ENCODE measurements at places on chromosomes 13 and 19.

- DNase-seq, result no peak
Measured at GRCh38 chr13:30129411-30129810, 177.9 kb downstream of the KATNAL1 start.

DNA sequence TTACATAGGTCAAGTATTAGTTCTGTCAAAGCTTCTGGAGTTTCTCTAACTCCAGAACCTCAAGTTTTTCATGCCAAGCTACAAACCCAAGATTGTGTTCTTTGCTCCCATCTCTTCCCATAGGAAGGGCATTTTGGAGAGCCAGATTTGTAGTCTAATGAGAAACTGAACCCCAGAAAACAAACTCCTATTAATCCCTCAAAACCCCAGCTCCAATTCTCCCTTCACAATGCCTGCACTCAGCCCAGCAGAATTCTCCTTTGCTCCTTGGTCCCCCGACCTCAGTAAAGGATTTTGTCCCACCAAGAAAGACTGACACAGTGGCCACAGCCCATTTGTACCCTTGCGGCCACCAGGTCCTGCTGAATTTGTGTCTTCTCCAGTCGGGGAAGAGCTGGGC, 8.4 kb downstream of the USHBP1 start:
- DNase-seq, result no peak

DNA sequence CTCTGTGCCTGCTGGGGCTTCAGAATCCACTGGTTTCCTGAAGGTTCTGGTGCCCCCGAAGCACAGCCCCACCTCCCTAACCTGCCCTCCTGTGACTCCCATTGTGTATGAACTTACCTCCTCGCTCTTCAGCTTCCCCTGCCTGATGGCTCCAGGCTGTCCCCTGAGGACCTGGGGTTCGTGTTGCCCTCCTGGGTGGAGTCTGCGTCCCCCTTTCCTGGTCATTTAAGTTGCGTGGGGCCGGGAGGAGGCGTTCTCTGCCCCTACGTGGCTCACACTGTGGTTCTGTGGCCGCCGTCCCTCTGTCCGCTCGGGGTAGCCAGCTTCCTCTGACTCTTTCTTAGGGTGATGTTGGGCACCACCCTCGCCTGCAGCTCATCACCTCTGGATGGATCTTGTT, 13.9 kb downstream of the TFDP1 start:
- no peak for DNase-seq

- DNase-seq, result no peak
Measured at GRCh38 chr13:47112205-47112902, 215.5 kb upstream of the HTR2A start.

GRCh38 chr13:51068501-51068900, 42.6 kb downstream of the C13orf42 start:
- DNase-seq, result no peak

- no peak for DNase-seq
Measured at GRCh38 chr19:33473653-33474305, 47.8 kb downstream of the PEPD start.

DNA sequence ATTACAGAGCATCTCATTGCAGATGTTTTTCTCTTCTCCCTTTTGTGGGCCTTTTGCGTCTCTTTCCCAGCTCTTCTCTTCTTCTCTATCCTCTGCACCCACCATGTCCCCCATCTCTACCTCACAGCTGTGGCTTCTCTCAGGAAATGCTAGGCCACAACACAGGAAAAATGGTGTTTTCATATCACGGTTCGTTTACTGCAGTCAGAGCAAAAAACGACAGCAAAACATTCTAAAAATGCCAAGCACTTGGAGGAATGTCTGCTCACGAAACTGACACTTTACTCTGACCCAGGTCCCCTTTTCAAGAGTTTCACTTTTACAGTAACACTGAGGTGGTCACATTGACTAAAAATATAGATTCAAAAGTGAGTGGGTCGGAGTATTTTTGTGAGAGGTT, 152.2 kb downstream of the DCT start:
- no peak for DNase-seq

DNA sequence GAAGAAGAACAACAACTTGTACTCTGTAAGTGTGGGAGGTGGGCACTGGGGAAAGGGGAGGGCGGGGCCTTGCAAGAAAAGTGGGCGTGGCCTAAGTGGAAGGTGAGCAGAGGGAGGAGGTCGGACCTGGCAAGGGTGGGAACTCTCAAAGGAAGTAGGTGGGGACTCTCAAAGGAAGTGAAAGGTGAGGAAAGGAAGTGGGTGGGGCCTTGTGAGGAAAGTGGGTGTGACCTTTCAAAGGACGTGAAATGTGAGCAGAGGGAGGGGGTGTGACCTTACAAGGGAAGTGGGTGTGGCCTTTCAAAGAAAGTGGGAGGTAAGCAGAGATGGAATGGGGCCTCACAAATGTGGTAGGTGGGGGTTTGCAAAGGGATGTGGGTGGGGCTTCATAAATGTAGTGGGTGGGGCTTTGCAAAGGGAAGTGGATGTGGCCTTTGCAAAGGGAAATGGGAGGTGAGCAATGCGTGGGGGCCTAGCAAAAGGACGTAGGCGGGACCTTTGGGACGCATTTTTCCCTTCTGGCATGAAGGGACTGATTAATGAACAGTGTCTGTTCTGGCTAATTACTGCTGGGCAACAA, 25.9 kb downstream of the ACSBG2 start:
- DNase-seq, result peak; percentile 37

- DNase-seq, result no peak
Measured at GRCh38 chr13:94859278-94859691, 146.9 kb upstream of the SOX21 start.

GRCh38 chr19:49937750-49938381, 8.6 kb upstream of the NUP62 start:
- DNase-seq, result peak; percentile 87

DNA sequence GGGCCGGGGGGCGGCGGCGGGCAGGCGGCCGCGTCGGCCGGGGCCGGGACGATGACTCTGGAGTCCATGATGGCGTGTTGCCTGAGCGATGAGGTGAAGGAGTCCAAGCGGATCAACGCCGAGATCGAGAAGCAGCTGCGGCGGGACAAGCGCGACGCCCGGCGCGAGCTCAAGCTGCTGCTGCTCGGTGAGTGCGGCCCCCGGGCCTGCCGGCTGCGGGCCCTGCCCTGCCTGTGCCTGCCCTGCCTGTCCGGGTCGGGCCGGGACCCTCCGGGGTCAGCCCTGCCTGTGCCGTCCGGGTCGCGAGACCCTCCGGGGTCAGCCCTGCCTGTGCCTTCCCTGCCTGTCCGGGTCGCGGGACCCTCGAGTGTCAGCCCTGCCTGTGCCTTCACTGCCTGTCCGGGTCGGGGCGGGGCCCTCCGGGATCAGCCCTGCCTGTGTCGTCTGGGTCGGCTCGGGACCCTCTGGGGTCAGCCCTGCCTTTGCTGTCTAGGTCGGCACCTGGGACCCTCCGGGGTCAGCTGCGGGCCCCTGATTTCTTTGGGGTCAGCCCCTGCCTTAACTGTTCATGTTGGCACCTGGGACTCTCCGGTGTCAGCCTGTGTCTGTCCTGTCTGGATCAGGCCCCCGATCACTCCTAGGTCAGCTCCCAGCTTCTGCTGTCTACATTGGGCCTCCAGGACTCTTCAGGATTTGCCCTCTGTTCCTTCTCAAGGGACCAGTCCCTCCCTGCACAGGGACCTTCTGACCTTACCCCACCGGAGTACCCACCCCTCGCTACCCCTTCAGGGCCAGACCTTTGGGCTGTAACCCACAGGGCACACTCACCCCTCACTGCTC, 659 bp downstream of the GNA11 start:
- DNase-seq, result no peak

- DNase-seq, result peak; percentile 73
Measured at GRCh38 chr19:39409208-39410016, 2.8 kb downstream of the ZFP36 start.

DNA sequence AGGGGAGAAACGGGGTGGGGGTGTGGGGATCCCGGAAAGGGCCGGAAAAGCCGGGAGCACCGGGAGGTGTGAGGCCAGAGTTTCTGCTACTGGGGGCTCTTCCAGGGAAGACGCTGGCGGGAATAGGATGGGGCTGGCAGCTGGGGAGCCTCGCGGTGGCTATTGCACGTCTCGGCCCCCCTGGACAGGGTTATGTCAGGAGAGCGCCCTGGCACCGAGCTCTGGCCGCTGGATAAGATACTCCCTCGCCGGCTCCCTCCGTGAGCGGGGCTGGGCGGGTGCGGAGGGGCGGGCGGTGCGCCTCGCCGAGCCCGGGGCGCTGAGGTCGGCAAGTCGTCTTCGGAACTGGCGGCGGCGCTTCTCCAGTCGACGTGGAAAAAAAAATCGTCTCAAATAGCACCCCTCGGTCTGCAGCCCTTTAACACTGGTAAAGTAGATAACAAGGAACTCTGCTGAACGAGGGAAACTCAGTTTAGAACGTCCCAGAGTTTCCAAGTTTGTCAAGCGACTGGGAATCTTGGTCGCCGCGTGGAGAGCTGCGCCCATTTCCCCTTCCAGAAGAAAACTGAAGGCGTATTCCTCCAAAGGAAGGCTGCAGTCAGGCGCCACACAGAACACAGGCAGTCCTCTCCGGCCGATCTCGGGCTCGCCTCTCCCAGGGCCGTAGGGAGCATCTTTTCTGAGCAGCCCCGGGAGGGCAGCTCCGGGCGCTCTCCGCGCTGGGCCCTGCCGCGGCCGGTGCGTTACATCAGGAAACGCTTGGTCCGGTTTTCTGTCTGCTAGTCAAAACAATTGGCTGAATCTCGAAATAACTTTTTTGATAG, 115.1 kb downstream of the KCNRG start:
- peak; percentile 38 for DNase-seq

DNA sequence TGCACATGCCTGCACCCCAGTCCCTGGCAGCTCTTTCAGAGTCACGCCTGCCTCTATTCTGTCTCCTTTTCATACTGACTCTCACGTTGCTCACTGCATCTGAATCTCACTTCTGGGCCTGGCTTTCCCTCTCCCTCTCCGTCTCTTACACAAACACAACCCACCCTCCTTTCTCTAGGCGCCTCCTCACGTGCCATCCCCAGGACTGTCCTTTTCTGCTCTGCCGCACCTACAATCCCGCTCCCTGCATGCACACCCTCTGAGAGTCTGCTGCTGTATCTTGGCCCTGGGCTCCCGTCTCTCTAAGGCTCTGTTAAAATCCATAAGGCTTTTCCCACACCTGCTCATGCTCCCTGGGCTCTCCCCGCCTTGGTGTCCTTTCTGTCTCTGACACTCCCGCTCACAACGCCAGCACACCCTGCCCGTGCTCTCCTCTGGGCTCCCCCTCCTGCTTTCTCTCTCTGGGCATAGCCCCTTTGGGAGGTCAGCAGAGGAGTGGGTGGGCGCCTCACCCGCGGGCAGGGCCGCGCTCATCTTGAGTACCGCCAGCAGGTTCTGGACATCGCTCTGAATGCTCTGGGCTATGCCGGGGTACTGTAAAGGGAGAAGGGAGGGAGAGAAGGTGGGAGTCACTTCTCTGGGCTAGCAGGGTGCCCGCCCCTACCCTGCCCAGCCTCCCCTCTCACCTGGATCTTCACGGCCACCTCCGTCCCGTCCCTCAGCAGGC, 12.7 kb upstream of the NUMBL start:
- DNase-seq, result no peak

GRCh38 chr13:113124211-113124970, 1.8 kb downstream of the F10 start:
- no peak for DNase-seq

- no peak for DNase-seq
Measured at GRCh38 chr13:40385858-40386180, 280.6 kb downstream of the FOXO1 start.

DNA sequence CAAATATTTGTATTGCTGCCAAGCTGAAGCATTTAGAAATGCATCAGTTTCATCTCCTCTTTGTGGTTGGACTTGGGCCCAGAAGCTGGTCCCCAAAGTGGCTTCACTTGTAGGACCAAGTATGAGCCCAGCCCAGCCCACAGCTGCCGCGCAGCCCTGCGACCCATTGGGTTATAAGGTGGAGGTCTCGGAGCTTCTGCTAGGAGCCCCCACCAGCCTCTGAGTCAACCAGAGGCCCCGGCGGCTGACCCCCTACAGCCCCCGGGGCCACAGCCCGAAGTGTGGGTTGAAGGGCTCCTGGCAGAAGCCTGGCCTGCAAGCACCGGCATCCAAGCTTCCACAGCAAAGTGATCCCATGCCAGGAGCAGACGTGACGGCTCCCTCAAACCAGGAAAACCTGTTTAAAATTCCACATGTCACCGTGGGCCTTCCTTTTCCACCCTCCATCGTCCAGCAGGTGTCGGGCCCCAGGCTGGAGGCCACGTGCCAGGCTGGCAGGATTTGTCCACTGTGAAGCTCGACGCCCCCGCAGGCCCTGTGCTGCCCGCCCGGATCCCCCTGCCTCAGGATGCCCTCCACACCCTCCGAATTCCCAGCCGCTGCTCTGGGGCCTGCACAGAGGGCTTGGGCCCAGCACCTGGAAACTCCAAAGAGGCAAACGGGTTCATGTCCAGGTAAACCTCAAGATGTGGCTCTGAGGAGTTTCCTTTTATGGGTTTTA, 54.7 kb downstream of the C13orf46 start:
- no peak for DNase-seq

Data from stimulated activated CD4-positive, alpha-beta T cell treated with anti-CD3 and anti-CD28 coated beads, Interleukin-2, amount 100 ng/mL, for 24 hours (primary cell).